Glomerular endothelial cell (primary cell): ENCODE measurements at places on chromosomes 1 and 21. TPM values are rescaled to one million over a fixed set of nuclear protein-coding genes. Genes with fewer than 3 reads are reported as not detected.

KLHDC7A gene
- 0.15 TPM in 1 of 2 replicates, not detected in the other for total RNA-seq

SPATA46 gene
- not detected in 2 replicates for total RNA-seq

GRCh38 chr21:25234857-25235801 lies 372.2 kb downstream of the MRPL39 start:
- DNase-seq, result no peak

DNA sequence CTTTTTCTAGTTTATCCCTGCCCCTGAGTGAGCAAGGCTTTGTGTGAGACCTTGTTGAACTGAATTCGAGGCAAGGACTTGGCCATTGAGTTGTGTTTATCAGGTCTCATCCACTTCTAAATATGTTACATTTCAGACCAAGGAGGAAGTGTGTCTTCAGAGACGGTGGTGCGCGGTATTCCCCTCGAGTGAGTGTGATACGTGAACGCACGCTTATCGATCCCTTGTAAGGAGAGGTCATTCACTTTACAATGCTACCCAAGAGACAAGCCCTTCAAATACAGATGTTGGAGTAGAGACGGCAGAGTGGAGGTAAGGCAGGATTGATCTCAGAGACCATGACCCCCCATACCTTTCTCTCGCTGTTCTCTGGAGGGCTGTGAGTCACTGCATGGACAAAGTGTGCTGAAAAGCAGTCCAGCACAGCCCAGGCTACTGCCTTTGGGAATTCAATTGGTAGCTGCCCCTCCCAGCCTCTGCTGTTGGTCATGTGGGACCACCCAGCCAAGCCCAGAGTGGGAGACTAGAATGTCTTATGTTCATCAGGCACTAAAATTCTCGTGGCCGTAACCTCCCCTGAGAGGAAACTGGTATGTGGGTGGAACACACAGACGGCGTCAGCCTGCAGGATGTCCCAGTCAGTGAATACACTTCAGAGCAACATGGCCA lies 16.3 kb upstream of the MTARC1 start:
- no peak for DNase-seq

- DNase-seq, result no peak
These were observed 5.1 kb upstream of the SPATC1L start for GRCh38 chr21:46189213-46189958.

DNA sequence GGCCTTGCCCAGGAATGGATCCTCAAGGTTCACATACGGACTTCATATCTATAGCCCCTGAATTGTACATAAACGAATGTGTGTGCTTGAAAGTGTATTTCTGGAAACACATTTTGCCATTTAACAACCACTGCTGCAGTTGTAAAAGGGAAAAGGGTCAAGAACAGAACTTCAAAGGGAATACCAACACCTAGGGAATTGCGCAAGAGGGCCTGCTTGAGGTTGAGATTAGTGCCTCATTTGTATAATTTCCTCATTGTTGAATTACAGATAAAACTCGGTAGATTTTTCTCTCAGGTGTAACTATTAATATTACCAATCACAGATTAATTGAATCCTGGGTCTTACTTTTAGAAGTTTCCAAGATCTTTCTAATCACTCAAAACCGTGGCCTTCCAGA lies 6.1 kb downstream of the NCF2 start:
- DNase-seq, result no peak

DNA sequence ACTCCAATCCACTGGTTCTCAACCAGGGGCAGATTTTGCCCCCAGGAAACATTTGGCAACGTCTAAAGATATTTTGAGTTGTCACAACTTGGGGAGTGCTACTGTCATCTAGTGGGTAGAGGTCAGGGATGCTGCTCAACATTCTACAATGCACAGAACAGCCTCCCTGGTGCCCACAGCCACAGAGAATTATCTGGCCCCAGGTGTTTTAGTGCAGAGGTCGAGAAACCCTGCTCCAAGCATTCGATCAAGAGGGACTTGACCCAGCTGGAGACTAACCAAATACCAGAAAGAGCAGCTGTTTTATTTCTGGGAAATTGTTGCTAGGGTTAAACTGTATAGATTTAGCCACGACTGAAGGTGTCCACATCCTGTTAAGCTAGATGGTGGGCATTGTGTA lies 19.2 kb downstream of the CD247 start:
- DNase-seq, result no peak

DNA sequence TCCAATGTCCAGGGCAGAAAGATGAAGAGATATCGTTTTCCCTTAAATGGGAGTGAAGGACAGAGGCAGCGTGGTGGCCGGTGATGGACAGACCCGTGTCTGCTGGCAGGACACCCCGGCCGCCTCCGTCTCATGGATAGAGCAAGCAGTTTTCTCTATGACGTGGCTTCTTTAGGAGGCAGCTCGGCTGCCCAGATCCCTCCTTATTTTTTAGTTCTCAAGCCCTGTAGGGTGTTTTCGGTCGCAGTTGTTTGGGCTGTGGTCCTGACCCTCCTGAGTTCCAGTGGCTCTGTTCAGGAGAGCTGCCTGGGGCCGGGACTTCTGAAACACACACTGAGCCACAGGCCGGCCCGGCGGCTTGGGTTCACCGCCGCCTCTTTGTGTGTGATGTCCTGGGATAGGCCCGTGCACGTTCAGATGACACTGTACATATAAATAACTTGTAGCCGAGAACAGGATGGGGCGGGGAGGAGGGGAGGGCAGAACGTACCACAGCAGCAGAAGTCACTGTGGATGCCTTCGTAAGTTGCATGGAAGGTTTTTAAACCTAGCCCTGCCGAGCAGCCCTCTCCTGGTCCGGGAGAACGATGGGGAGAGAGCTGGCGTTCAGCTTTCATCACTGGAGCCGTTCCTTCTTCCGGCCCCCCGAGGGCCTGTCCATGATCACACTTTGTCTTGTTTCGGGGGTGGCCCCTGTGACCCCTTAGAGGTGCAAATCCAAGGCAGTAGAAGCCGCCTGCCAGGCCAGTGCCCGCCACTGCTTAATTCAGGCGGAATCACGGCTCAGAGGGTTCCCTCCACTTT lies 65.2 kb downstream of the SIK1 start:
- DNase-seq, result no peak

DNA sequence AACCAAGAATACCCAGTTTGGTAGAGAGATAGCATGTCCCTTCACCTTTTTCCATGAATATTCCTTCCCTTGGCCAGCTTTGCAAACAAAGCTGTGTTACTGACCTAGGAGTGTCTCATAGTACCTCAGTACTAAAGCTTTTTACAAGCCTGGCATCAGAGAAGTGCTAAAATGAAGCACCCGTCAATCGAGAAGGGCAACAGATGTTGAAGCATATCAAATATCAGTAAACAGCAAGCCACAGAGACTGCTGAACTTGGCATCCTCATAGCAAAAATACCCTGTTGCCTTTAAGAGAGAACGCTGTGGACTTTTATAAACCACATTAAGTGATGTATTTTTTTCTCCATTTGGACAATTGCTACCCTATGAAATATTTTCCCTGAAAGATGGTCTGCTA lies 128.6 kb upstream of the HOOK1 start:
- DNase-seq, result no peak

GRCh38 chr21:38358098-38358497 lies 101.3 kb downstream of the KCNJ15 start:
- no peak for DNase-seq
